ENCODE measurements at places on chromosomes 6 and 20.
A peak's percentile ranks its signal among the peaks of the same experiment; 100 is the strongest.

- DNase-seq: no peak
Measured at GRCh38 chr6:21188505-21189223, 404.9 kb upstream of the SOX4 start.

DNA sequence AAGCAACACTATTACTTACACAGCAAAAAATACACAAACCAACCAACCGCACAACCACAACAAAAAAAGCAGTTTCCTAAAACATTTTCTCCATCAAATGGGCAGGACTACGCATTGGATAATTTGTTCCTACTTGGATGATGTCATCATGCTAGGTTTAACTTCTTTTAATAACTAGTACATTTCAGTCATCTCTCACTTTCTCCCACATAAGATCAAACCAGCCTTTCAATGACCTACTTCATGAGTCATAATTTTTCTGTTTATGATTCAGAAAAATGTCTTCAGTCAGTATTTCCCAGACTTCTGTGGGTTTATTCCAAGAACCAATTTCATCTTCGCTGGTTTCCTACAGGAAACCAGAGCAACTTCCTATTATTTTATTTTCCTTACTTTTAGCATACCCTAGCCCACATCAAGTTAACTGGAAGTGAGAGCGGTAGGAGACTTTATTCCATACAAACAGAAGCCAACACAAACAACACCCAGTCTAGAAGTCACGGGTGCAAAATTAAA, 134.2 kb downstream of the GMDS start:
- DNase-seq: no peak

GRCh38 chr20:46853926-46854325, 40.7 kb upstream of the EYA2 start:
- DNase-seq: no peak

DNA sequence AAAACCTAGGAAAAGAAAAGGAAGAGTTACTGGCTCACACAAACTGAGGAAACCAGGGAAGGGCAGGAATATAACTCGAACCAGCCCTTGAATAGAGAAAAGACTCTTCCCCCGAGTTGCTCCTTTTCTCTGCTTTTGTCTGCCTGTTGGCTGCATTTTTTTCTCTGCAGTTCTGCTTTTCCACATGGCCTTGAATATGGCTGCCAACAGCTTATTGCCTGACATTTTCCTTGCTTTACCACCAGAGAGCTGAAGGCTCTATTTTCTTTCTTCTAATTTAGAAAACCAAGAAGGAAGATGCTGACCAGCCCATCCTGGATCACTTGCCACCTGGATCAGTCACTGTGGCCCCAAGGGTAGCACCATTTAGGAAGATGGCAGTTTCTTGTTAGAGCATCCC, 164.8 kb upstream of the MAN1A1 start:
- no peak for DNase-seq

- peak; percentile 68 for DNase-seq
Measured at GRCh38 chr20:32031007-32031958, 20.8 kb upstream of the HCK start.

GRCh38 chr20:45097485-45098102, 3.3 kb downstream of the KCNS1 start:
- peak; percentile 67 for DNase-seq

DNA sequence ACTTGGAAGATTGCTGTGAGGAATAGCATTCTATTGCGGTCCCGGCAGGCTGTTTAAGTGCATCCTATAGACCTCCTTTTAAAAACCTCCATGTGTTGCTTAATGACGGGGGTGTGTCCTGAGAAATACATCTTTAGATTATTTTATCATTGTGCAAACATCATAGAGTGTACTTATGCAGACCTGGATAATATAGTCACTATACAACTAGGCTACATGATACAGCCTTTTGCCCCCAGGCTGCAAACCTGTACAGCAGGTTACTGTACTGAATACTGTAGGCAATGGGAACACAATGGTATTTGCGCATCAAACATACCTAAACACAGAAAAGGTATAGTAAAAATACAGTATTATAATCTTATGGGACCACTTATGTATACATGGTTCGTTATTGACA, 175.6 kb downstream of the RNF144B start:
- no peak for DNase-seq

DNA sequence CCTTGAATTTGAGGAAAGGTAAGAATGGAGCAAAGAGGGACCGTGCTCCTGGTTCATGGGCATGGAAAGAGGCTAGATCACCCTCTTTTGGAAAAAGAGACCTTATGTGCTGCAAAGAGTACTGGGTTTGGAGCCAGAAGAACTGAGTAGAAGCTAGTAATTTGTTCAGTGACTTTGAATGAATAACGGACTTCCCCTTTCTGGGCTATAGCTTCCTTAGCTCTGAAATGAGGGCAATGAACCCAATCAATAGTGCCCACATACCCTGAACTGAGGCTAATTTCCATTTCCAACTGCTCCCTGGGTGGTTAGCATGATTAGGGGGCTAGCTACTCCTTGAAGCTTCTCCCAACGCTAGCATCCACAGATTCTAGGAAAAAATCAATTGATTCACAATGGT, 121.4 kb downstream of the UNC5CL start:
- no peak for DNase-seq

Data from activated CD8-positive, alpha-beta T cell treated with anti-CD3 and anti-CD28 coated beads, Interleukin-2, amount 10 ng/mL, durations not matched to agents 7 days and 5 days (primary cell).